Stimulated activated CD4-positive, alpha-beta T cell treated with anti-CD3 and anti-CD28 coated beads, Interleukin-12 subunit alpha, Interleukin-12 subunit beta, amount 100 ng/mL, for 4 hours (primary cell): ENCODE measurements at places on chromosomes 3 and 15.

- no peak for DNase-seq
Measured at GRCh38 chr15:69253156-69253555, 45.6 kb upstream of the PAQR5 start.

DNA sequence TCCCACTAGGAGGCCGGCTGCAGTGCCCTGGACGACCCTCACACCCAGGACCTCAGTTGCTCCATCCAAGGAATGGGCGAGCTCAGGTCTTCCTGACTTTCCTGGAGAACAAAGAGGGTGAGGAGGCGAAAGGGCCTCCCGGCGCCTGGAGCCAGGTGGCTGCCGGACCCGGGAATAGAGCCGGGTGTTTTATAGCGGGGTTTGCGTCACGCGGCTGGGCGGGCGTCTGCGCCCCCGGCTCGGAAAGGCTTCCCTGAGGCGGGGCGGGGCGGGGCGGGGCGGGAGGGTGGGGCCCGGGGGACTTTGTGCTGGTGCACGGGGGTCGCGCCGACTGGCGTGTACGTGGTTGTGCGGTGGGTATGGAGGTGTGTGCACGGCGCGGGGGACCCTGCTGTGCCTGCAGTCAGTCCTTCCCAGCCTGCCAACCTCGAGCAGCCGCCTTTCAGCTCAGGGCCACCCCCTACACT, 4.6 kb upstream of the PRKCD start:
- no peak for DNase-seq

DNA sequence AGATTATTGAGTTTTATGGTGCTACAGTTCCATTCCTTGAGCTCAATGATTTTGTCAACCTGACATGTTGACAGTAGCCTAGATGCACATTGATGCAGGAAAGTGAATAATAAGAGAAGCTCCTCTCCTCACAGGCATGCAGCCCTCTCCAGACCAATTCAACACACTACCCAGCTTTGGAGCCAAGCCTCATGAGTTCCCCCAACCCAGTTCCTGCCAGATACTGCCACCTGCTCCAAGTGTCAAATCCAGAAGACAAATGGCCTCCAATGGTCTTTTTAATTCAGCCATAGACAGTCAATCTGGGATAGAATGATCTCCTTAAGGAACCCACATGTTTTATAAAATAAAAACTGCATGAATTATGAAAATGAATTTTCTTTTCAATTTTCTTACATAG, 83.7 kb upstream of the ARHGEF3 start:
- DNase-seq, result no peak

DNA sequence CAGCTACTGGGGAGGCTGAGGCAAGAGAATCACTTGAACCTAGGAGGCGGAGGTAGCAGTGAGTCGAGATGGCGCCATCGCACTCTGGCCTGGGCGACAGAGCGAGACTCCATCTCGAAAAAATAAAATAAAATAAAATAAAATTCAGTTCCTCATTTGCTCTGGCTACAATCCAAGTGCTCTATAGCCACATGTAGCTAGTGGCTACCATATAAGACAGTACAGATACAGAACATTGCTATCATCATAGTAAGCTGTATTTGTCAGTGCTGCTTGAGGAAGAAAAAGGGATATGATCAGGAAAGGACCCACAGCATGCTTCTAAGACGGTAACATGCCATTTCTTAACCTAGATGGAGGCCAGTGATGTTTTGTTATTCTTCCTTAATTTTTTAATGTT, 88.7 kb upstream of the CDAN1 start:
- no peak for DNase-seq
